ENCODE measurements at places on chromosomes 3 and 15.

DNA sequence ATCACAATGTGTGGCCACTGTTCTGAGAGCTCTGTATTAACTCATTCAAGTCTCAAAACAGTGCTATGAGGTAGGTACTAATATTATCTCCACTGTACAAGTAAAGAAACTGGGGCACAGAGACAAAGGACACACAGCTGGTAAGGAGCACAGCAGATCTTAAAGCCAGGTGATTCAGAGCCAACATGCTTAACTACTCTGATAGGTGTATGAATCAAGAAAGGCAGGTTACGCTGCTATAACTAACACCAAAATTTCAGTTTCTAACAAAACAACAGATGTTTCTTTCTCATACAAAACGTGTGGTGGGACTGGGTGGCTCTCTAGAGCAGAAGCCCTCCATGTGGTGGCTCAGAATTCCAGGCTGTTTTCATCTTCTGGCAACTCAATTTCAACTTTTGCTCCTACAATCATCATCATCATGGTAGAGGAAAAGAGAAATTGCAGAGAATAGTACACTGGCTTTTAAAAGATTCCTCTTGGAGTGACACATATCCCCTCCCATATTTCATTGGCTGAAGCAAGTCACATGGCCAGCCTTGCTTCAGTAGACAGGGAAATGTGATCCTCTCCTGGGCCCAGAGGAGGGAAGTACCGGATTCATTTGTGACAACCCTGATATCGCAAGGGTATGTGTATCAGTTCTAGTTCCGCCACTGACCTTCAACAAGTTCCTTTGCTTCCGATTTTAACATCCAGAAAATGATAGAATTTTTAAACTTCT is 126.2 kb upstream of the PTX3 start:
- DNase-seq = no peak

DNA sequence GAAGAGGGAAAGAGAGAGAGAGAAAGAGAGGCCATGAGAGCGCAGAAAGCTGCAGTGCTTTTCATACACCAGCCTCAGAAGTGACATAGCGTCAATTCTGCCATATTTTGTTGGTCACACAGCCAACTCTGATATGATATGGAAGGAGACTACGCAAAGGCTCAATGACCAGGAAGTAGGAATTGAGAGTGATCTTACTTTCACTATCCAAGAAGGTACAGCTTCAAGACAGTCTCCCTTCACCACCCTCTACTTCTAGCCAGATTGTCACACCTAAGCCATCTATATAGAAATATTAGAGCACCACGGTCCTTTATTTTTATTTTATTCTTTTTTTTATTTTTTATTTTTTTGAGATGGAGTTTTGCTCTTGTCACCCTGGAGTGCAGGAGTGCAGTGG is 21.1 kb downstream of the PARP15 start:
- no peak for DNase-seq

- DNase-seq = no peak
These were observed 482.5 kb upstream of the UBE2E2 start for GRCh38 chr3:22720596-22720995.

GRCh38 chr3:194032828-194033435 is 103.0 kb upstream of the HES1 start:
- no peak for DNase-seq

- no peak for DNase-seq
These were observed 75.7 kb downstream of the SENP2 start for GRCh38 chr3:185661772-185662171.
